Activated naive CD8-positive, alpha-beta T cell treated with anti-CD3 and anti-CD28 coated beads, Interleukin-2, amount 10 ng/mL, durations not matched to agents 7 days and 5 days (primary cell): ENCODE measurements at places on chromosomes 7 and 10.

- DNase-seq: no peak
These were observed 173.5 kb downstream of the ELMO1 start for GRCh38 chr7:37275078-37275710.

DNA sequence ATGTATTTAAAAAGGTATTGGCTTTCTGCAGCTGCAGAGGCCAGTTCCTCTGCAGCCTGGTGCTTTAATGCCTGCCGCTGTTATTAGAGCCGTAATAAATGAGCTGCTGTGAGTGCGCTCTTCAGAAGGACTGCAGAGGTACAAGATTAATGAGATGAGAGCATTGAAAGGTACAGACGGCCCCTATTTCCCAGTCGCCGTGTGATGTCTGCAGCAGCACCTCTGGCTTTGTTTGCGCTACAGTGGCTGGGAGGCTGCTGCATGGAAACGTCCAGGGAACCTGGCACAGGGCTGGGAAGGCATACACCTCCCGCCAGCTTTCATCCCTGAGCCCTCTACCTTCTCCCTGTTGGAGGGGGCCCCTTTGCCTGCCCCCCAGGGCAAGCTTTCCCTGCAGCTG lies 383.8 kb upstream of the ZMIZ1 start:
- no peak for DNase-seq

DNA sequence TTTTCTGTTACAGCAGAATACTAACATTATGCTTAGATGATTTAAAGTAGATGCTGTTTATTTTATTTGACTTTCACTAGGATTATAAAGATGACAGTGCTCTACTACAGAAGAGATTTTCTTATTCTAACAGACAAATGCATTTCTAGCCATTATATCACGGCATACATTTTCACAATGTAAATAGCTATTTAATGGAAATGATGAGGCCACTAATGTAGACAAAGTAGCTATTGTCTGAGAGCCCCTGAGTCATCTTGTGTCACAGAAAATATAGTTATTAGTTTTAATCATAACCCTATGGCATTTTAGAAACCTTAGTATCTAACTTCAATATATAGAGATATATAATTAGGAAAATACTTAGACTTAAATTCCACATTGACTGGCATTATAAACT lies 158.0 kb upstream of the AHR start:
- no peak for DNase-seq

- no peak for DNase-seq
These were observed 322.6 kb downstream of the DGKB start for GRCh38 chr7:14579971-14580370.

DNA sequence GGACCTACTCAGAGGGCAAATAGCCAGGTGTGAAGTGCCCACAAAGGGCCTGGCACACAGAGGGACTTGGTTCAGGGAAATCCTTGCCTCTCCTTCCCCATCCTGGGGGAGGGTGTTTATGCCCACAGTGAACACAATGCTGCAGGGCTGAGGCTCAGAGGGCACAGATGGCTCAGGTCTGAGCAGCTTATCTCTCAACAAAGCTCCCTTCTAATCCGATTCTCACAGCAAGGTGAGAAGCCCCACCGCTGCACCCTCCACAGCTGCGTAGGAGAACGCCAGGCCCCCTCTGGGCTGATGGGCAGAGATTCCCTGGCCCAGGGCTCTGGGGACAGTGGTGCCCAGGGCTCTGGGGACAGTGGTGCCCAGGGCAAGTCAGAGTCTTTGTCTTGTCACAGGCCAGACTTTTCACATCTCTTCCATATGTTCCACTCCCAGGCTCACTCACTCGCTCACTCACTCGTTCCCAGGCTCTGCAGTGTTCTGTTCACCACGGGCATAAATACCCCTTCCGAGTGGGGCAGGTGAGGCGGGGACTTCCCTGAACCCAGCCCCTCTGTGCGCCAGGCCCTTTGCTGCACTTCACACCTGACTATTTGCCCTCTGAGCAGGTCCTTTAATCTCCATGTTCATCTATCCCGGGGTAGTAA lies 8.7 kb upstream of the CDHR1 start:
- no peak for DNase-seq

DNA sequence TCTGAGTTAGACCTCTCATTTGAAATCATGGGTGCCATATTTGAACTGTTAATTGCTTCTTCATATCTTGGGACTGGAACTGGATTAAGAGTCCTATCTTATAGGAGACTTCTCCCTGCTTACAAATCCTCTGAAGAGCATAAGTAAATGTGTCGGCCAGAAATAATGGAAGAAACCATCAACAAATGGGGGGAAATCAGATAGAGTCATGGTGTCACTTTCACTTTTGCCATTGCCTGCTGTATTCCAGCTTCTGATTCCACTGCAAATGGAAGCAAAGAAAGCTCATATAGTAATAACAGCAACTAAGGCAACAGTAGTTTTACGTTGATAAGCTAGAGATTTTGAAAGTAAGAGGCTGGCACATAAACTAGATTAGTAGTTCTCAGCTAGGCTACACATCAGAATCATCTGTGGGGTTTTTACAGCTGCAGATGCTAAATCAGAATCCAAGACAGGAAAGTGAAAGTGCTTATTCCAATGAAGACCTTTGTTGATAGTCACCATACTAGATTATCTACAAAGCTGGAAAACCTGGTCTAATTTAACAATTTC lies 12.3 kb upstream of the CRPPA start:
- DNase-seq: no peak

DNA sequence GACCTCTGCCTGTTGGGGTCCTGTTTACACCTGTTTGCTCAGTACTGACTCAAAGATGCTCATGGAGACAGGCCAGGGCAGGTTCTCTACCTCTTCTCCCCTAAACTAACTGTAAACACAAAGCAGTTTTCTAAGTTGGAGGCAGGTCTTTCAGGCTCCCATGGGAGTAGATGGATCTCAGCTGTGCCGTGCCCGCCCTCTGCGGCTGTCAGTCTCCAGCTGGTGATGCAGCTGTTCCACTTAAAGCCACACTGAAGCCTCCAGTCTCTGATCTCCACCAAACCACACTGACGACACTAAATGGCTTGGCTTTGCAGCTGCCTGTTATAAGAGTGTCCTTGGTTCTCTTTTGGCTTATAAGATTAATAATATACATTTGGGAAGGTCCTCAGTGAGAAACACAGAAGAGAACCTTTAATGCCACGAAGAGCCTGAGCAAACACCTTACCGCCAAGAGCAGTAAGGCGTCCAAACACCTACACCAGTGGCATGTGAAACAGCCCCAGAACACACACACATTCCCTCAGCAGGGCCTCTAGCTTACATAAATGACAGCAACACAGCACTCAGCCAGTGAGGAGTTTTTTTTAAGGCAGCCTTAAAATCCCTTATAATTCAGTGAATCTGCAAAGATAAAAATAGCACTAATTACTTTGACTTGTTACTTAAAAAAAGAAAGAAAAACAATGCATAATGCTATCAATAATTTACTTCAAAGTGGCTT lies 60.4 kb upstream of the KCNIP2 start:
- DNase-seq: peak; percentile 34

GRCh38 chr10:538895-539294 lies 150.6 kb downstream of the DIP2C start:
- no peak for DNase-seq

DNA sequence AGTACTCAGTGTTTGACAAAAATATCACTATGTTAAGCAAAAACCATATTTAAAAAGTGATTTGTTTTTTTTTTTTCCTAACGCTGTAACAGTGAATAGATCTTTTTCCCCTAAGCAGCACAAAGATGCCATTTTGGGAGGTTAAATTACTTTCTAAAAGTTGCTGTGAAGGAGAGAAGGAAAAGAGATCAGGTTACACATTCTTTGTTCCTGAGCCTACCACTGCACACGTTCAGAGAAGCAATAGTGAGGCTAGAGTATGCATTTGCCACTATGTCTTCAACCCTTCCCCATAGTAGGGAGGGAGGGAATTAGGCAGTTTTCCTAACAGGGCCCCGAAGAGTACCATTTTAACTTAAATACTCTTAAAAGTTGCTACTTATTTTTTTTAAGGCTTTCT lies 38.9 kb downstream of the BMPR1A start:
- DNase-seq: no peak

DNA sequence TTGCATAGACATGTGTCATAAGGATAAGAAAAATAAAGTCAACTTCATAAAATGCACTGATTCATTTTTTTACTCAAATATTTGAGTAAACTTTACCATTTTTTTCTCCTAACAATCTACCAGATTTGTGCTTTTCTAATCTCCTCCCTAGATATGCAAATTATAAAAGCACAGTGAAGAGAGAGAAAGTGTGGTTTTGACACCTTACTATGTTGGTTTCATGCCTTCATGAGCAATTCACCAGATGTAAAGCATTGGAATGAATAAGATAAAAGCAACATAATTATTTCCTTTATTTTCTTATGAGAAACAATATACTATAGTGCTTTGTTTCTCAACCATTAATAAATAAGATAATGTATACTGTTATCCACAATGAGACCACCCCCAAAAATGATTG lies 432.5 kb upstream of the PCDH15 start:
- no peak for DNase-seq

DNA sequence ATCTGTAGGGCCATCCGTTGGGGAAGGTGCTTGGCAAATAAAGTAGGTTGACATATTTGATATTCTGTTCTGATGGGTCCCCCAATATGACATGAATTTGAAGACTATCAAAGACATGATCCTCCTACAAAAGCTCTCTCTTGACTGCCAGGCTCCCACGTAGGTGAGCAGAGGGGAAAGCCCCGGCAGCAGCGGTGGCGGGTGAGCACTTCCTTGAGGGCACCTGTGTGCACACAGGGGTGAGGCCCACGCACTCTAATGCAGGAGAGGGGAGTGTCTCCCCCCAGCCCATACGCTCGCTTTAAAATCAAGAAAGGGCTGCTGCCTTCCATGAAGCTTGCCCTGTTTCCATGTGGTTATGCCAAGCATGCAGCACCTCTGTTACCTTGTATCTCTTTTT lies 100.4 kb downstream of the TAX1BP1 start:
- DNase-seq: no peak

DNA sequence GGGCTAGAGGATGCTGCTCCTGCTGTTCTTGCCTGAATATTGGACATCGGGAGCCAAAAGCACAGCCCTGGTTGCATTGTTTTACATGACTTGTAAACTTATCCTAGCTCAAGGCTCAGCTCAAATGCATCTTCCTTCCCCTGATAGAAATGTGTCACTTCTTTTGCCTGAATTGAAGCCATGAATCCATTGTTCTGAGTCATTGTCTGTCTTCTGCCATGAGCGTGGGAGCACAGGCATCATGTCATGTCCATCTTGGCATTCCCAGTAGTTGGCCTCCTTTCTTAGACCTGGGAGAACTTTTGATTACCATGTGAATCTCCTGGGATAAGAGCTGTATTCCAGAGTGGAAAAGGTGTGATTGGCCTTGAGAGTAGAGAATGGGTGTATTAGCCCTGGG lies 54.1 kb upstream of the OPN4 start:
- DNase-seq: no peak

DNA sequence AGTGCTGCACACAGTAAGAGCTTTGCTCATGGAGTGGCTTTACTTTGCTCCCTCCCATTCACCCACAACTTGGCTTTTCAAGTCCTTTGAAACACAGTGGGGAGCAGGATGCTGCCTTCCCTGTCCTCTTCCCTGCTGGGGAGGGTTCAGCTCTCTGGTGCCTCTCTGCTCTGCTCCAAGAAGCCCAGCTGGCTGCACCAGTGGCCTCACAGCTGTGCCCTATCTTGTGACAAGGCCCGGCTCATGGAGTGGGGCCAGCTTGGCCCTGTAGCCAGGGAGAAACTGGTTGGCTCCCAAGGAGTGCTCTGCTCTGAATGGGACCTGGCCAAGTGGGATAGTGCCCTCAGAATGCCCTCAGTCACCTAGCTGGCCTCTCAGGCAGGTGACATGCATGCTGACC lies 212.3 kb upstream of the ZMIZ1 start:
- no peak for DNase-seq

GRCh38 chr10:71494980-71495381 lies 98.3 kb downstream of the CDH23 start:
- no peak for DNase-seq

DNA sequence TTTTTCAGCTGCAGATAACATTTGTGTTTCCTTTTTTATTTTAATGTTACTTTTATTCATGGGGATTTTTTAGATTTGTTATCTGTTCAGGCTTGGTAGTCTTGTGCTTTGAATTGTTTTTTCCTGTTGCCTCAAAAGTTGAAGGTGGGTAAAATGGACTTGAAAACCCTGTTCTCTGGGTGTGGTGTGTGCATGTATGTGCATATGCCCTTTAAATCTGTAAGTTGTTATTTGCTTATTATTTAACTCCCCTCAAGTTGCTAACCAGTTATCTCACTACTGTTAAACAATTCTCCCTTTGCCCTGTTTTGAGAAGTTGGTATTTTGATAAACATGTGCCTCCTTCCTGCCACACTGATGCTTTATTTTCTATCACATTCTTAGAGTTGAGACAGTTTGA lies 30.6 kb downstream of the TSPAN14 start:
- no peak for DNase-seq

DNA sequence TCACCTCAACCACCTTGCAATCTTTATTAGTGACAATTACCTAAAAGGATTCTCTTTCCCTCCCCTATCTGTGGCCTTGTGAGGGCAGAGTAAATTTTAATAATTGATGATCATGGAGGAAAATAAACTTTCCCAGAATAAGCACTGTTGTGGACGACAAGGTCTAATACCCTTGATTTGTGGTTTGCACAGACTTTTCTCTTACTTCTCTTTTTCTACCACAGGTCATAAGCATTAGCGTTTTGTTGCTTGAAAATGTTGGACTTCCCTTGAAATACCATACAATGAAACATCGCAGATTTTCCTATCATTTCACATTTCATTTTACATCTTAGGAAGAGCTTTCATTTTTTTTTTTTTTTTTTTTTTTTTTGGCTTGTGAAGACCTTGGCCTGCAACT lies 188.1 kb upstream of the TMEM72 start:
- DNase-seq: no peak

GRCh38 chr10:31120961-31121685 lies 89.5 kb upstream of the ZNF438 start:
- no peak for DNase-seq

GRCh38 chr10:1372212-1372611 lies 316.0 kb downstream of the WDR37 start:
- no peak for DNase-seq

DNA sequence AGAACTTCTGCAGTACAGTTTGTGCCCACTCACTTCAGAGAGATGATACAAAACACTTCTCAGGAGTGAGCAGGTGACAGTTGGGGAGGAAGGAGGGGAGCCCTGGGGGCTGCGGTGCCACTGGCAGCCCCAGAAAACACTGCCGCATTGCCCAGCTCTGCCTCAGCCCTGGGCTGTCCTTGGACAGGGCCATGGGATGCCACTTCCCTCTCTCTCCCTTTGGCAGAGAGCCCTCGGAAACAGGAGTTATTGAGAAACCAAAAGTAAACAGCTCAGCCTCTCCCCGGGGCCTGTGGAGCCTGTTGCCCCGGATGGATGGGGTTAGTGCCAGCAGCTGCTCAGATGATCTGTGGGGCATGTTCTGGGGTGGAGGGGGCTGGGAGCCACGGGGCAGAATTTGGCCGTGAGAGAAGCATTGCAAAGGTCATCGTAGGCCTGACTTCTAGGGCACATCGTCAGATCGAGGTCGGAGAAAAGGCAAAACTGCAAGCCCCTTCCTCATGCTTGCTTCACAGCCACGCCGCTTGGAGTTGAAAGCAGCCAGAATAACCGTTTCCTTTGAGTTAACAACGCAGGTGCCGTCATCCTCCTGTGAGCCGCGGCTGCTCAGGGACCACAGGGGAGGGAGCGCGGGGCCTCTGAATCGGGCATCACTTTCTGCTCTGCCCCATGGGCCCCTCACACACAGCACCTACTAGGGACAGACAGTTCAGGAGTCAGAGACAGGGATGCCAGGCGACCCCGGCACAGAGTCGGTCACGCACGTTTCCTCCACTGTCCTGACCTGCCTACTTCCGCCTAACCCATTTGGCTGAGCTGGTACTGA lies 256.4 kb downstream of the CAMK1D start:
- peak; percentile 70 for DNase-seq

GRCh38 chr7:136392856-136393255 lies 415.7 kb upstream of the MTPN start:
- no peak for DNase-seq
